MCF 10A (cell line): ENCODE measurements at places on chromosomes 1 and 21. TPM values are rescaled to one million over a fixed set of nuclear protein-coding genes. Genes with fewer than 3 reads are reported as not detected.

TRAF3IP3 gene
- not detected in 2 replicates for total RNA-seq

PDE9A gene
- not detected in 2 replicates for total RNA-seq

ZMYM1 gene
- total RNA-seq = 19.2 and 21.2 TPM in 2 replicates

FMO2 gene
- not detected in 2 replicates for total RNA-seq

KDM5B gene
- 180 and 203 TPM in 2 replicates for total RNA-seq

RASAL2 gene
- total RNA-seq = 56.9 and 62.4 TPM in 2 replicates

SLC30A10 gene
- not detected in 2 replicates for total RNA-seq

SLAMF8 gene
- total RNA-seq = not detected in 2 replicates

KRTAP7-1 gene
- not detected in 2 replicates for total RNA-seq

DNASE2B gene
- not detected in 2 replicates for total RNA-seq

ATP6V1G3 gene
- not detected in 2 replicates for total RNA-seq

CENPS gene
- 19.0 and 19.4 TPM in 2 replicates for total RNA-seq

HTR1D gene
- 0.17 and 0.35 TPM in 2 replicates for total RNA-seq

CD5L gene
- total RNA-seq = not detected in 2 replicates

NPR1 gene
- not detected in 2 replicates for total RNA-seq

ST6GALNAC5 gene
- 2.1 and 3.3 TPM in 2 replicates for total RNA-seq

OR2M3 gene
- total RNA-seq = not detected in 2 replicates

KIF26B gene
- total RNA-seq = 1.6 and 3.1 TPM in 2 replicates

BARHL2 gene
- not detected in 2 replicates for total RNA-seq

CITED4 gene
- total RNA-seq = 22.5 and 43.5 TPM in 2 replicates

KDF1 gene
- 5.1 and 8.8 TPM in 2 replicates for total RNA-seq

SPTA1 gene
- total RNA-seq = not detected in 2 replicates

LHX8 gene
- total RNA-seq = not detected in 2 replicates

GNG5 gene
- 121 and 122 TPM in 2 replicates for total RNA-seq

TMPRSS15 gene
- total RNA-seq = 3.3 and 3.6 TPM in 2 replicates

GSTM2 gene
- 0.70 and 1.4 TPM in 2 replicates for total RNA-seq

GSTM3 gene
- total RNA-seq = not detected in 2 replicates

CIART gene
- total RNA-seq = 5.0 and 5.2 TPM in 2 replicates

SV2A gene
- 0.12 TPM in 1 of 2 replicates, not detected in the other for total RNA-seq

SLAMF1 gene
- not detected in 2 replicates for total RNA-seq

CNR2 gene
- total RNA-seq = not detected in 2 replicates

ITLN2 gene
- 0.27 TPM in 1 of 2 replicates, not detected in the other for total RNA-seq

KCNA3 gene
- not detected in 2 replicates for total RNA-seq

GNAT2 gene
- not detected in 2 replicates for total RNA-seq

MATN1 gene
- 0.32 and 0.47 TPM in 2 replicates for total RNA-seq

ST3GAL3 gene
- 22.4 and 24.2 TPM in 2 replicates for total RNA-seq

HSD3B1 gene
- total RNA-seq = not detected in 2 replicates

RORC gene
- total RNA-seq = 0.40 and 0.81 TPM in 2 replicates

ADGRL2 gene
- 3.0 and 3.4 TPM in 2 replicates for total RNA-seq

NTRK1 gene
- 0.15 and 0.33 TPM in 2 replicates for total RNA-seq

TCEA3 gene
- total RNA-seq = 0.49 and 1.5 TPM in 2 replicates

AKR7A3 gene
- 0.40 and 0.69 TPM in 2 replicates for total RNA-seq

NRDC gene
- total RNA-seq = 168 and 176 TPM in 2 replicates

EIF3I gene
- 253 and 259 TPM in 2 replicates for total RNA-seq

DMRTB1 gene
- not detected in 2 replicates for total RNA-seq

SEC16B gene
- total RNA-seq = not detected in 2 replicates

GUCA2A gene
- total RNA-seq = not detected in 2 replicates

CD160 gene
- not detected in 2 replicates for total RNA-seq

SETSIP gene
- not detected in 2 replicates for total RNA-seq

EDEM3 gene
- total RNA-seq = 58.3 and 63.5 TPM in 2 replicates

C1orf185 gene
- total RNA-seq = not detected in 2 replicates

S100A14 gene
- total RNA-seq = 264 and 332 TPM in 2 replicates

MIS18A gene
- 10.6 and 14.0 TPM in 2 replicates for total RNA-seq

CAP1 gene
- total RNA-seq = 297 and 339 TPM in 2 replicates

DAP3 gene
- total RNA-seq = 226 and 235 TPM in 2 replicates

SDHC gene
- 204 and 224 TPM in 2 replicates for total RNA-seq

ZNF496 gene
- total RNA-seq = 58.0 and 67.2 TPM in 2 replicates

HMCN1 gene
- 0.07 and 0.12 TPM in 2 replicates for total RNA-seq

NR1I3 gene
- total RNA-seq = not detected in 2 replicates

DMBX1 gene
- not detected in 2 replicates for total RNA-seq
